DMS153 (cell line): ENCODE measurements at places on chromosomes 1 and 21.

DNA sequence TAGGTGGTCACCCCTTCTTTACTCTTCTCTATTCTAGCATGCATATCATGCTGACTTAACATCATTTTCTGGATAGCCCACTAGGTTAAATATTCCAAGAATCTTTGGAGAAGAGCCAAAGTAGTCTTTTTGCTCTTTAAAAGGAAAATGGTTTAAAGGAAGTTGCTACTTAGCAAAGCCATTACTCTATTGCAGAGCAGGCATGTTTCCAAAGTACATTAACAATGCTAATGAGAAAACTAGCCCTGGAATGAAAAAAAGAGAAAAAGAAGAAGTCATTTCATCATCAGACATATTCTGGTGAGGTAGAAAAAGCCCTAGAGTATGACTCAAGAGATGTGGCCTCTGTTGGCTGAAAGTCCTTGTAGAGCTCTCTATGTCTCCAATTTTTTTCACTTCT is 74.0 kb downstream of the NUF2 start:
- DNase-seq, result no peak

- no peak for DNase-seq
Observed at GRCh38 chr1:51784997-51785421, 93.5 kb downstream of the NRDC start.

DNA sequence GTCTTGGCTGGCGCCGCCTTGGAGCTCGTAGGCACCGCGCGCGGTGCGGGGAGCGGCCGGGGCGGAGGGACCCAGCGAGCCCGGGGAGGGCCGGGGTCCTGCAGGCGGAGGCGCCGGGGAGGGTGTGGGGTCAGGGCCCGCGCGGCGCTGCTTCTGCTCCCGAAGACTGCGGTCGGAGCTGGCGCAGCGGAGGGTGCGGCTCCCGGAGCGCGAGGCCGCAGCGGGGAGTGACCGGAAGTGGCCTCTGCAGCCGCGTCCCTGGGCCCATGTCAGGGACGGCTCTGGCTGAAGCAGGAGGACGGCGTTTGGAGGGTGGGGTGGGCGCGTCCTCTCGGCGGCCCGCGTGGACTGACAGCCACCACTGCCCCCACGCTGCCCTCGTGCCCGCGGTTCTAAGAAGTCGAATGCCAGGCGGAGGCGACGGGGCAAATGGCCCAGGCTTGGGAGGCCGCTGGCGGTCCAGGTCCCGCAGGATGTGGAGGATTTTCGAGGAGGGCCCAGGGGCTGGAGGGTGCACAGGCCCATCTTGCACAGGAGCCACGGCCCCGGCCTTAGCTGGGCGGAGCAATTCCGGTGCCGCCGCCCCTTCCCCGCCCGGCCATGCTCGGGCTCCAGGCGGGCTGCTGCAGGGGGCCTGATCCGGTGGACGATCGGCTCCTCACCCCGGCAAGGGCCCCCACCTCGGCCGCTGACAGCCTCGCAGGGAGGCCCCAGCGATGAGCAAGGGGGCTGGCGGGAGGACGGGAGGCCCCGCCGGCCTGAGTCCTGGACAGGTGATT is 7.7 kb upstream of the ZNF669 start:
- DNase-seq, result no peak

GRCh38 chr1:15949453-15950245 is 26.3 kb downstream of the ZBTB17 start:
- DNase-seq, result no peak

- DNase-seq, result no peak
Observed at GRCh38 chr1:32898056-32898455, 3.1 kb downstream of the TMEM54 start.

DNA sequence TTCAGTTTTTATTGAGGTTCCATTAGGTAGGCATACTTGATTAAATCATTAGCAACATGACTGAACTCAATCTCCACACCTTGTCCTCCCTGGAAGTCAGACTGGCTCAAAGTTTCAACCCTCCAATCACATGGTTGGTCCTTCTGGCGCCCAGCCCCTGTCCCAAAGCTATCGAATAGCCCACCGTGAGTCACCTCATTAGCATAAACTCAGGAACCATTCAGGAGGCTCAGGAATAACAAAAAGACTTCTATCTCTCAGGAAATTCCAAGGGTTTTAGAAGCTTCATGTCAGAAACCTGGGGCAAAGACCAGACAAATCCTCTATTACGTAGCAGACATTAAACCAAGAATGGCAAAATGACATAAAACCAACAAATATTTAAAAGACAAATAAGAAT is 78.6 kb downstream of the RGS2 start:
- DNase-seq, result no peak

- peak; percentile 64 for DNase-seq
Observed at GRCh38 chr21:36209626-36210171, 53.1 kb downstream of the DOP1B start.

GRCh38 chr21:15301014-15301413 is 236.2 kb upstream of the NRIP1 start:
- DNase-seq, result no peak

- no peak for DNase-seq
Observed at GRCh38 chr1:8482979-8483381, 165.1 kb downstream of the SLC45A1 start.

- no peak for DNase-seq
Observed at GRCh38 chr1:221444346-221444745, 297.5 kb downstream of the DUSP10 start.

DNA sequence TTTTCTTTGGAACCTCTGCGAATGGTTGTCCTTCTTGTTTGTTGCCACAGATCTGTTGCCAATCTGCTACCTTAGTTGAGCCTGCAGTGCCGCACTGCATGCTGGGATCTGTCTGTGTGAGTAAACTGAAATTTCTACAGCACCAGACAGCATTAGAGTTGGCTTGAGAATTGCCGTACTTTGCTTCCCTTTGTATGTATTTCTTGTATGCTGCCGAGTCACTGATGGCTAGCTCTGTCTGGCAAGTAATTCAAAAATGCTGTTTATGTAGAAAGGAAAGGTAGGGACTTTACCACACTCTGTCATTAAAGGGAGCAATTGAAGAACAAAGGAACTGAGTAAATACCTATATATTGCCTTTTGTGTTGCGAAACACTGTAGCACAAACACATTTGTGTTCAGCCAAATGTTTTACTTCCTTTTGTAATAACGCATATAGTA is 857.4 kb downstream of the USP25 start:
- DNase-seq, result peak; percentile 42

GRCh38 chr1:160282807-160283206 is 2.1 kb downstream of the PEX19 start:
- no peak for DNase-seq

GRCh38 chr1:8910914-8911313 is 32.4 kb upstream of the ENO1 start:
- peak; percentile 81 for DNase-seq

DNA sequence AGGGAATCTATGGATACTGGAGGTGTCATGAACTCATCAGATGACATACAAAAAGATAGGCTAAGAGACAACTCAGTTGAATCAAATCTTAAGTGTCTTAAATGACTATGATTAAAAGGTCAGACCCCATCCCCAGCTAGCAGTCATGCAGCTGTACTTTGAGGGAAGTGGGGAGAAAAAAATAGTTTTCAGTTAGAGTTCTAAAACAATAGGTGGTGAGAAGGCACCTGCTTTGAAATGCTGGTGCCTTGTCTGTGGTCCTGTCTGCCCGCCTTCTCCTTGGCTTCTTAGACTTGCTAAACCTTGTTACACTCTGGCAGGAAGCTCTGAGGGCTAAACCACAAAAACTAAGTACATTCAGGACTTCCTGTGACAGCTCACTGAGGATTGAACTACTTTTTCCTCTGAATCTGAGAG is 15.3 kb downstream of the CD2 start:
- no peak for DNase-seq

GRCh38 chr1:209755926-209756614 is at the start of gene TRAF3IP3:
Gene TRAF3IP3, plus strand, starts transcription at chr1:209756053. Its CDS starts 3,987 bp downstream, at chr1:209760040.
- DNase-seq, result no peak

GRCh38 chr21:44557491-44558328 is 885 bp downstream of the KRTAP10-3 start:
- no peak for DNase-seq

GRCh38 chr1:209689477-209689876 is 14.3 kb downstream of the G0S2 start:
- no peak for DNase-seq

DNA sequence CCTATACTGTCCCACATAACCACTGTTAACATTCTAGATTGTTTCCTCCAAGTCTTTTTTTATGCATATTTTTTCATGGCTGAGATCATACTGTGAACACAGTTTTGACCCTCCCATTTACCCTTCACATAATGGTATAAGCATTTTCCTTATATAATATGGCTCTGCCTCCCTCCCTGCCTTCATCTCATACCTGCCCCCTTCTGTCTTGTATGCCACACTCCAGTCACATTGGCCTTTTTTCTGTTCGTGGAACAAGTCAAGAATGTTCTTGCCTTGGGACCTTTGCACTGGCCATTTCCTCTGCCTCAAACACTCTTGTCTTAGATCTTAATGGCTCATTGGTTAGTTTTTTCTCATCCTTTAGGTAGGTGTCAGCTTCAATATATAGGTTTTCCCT is 24.3 kb upstream of the ELAVL4 start:
- DNase-seq, result no peak

GRCh38 chr1:157658571-157658970 is 42.0 kb downstream of the FCRL3 start:
- DNase-seq, result no peak

DNA sequence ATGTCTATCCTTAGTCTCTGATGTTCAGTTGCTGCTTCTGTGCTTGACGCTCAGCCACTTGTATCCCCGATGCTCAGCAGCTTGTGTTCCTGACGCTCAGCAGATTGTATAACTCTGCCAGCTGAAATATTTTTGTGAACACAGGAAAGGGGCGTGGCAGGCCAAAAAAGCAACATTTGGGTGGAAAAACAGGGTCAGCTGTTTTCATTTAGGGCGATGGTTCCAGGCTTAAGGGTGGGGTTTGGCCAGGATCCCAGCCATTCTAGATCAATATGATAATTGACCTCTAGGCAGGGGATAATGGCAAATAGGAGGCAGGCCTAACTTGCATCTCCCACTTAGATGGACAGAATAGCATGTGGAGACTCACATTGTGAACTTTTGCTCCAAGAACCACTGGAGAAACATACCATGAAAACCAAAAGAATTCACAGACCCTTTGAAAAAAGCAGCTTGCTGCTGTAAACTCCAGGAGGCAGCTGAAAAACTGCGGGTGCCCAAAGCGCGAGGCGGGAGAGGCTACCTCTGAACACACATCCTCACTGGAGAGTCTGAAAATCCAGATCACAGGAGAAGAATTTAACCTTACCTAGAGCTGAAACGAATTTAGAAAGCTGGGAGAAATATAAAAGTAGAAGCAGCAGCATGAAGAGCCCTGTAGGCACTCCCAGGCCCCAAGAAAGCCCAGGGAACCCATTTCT is 58.3 kb downstream of the ZNF648 start:
- DNase-seq, result no peak

DNA sequence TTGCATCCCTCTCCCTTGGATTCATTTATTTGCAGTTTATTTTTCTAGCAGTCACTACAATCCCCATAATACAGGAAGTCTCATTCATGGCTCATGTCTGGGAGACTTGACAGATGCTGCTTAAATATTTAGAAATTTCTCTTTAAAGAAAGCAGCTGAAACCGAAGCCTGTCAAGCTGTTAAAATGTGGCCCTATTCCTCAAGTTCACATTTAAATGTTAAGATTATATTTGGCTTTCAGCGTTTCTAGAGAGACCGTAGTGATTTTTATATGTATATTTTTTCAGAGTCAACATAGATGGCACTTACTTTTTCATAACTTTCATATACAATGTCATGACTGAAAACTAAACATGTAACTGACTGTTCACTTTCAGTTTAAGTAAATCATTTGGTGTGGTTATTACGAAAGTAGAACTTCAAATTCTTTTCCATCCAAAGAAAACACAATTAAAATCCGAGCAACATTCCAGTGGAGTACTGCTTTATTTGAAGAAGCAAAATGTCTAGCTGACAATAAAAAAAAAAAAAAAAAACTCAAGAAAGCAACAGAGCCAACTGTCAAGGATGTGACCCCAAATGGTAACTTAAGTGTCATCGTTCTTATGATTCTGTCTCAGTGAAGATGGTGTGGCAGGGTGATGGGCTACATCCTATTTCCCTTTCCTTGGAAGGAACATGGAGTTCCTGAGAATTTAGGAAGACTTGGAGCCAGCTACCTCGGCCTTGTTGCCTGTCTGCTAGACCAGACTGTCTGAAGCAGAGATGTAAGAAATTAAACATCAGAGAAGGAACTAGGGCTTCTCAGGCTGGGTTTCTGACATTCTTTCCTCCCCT is 37.8 kb downstream of the MIS18A start:
- no peak for DNase-seq

GRCh38 chr1:184745110-184745509 is 9.5 kb downstream of the EDEM3 start:
- DNase-seq, result no peak

GRCh38 chr1:23400324-23401114 is 24.0 kb downstream of the TCEA3 start:
- DNase-seq, result no peak

- peak; percentile 30 for DNase-seq
Observed at GRCh38 chr1:225735252-225736149, 42.1 kb upstream of the SRP9 start.

DNA sequence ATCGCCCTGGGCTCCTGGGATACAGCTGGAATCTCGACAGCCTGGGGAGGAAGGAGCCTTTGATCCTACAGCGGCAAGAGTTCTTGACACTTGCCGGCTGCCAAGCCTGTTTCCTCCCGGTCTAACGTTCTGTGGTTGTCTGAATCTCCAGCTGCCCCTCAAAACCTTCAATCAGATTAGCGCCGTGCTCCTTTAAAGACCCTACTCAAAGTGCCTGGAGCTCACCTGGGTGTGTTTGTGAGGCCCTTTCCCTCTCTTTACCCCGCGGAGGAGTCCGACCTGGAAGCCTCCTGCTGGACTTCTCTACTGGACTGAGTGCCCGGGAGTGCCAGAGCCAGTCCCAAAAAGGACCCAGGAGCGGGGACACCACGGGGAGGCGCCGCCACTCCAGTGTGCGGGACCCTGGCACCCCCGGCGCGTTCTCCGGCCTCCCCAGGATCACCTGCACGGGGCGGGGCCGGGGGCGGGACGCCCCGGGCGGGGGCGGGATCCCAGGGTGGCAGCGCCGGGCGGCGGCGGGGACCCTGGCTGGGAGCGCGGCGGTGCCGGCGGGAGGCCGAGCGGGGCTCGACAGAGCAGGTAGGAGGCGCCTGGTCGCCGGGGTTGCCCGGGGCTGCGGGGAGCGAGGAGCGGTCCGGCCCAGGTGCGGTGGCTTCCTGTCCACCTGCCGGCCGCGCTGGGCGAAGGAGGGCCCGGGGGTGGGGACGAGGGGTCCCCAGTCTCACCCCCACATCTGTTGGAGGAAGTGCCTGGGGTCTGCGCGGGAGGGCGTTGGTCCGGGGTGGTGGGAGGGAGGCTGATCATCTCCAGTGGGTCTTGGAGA is at the start of gene NCMAP:
Gene NCMAP (plus strand): TSS at position 497 of the 823 bp plus-strand sequence. CDS start 39,344 bp downstream, outside the sequence.
- no peak for DNase-seq
